A549 treated with GW870086 at 1 μM for 4 hours (cell line): ENCODE measurements at places on chromosomes 7 and 10. TPM values are rescaled to one million over a fixed set of nuclear protein-coding genes. Genes with fewer than 3 reads are reported as not detected.

Gene MRPS33
- 106 to 129 TPM (median 111 TPM) in 5 replicates for total RNA-seq

Gene AMZ1
- 0.02 to 0.05 TPM (median 0.03 TPM) in 3 of 5 replicates, not detected in the others for total RNA-seq

Gene DEPP1
- total RNA-seq = 1.3 to 1.7 TPM (median 1.4 TPM) in 5 replicates

Gene COX19
- 5.3 to 7.5 TPM (median 5.6 TPM) in 5 replicates for total RNA-seq

Gene C1QL3
- not detected in 5 replicates for total RNA-seq

Gene LMOD2
- not detected in 5 replicates for total RNA-seq

Gene OPN1SW
- not detected in 5 replicates for total RNA-seq

Gene ALOX5
- total RNA-seq = 0.17 to 0.56 TPM (median 0.31 TPM) in 5 replicates

Gene STEAP1
- 13.4 to 16.3 TPM (median 15.9 TPM) in 5 replicates for total RNA-seq

Gene PTPN20
- total RNA-seq = 3.7 to 4.7 TPM (median 4.1 TPM) in 5 replicates

Gene HMX3
- total RNA-seq = 0.19 TPM in 1 of 5 replicates, not detected in the others

Gene BPGM
- total RNA-seq = 15.3 to 20.3 TPM (median 17.7 TPM) in 5 replicates

Gene MYL10
- total RNA-seq = not detected in 5 replicates

Gene CCM2
- total RNA-seq = 38.5 to 48.2 TPM (median 46.2 TPM) in 5 replicates

Gene RARRES2
- not detected in 5 replicates for total RNA-seq

Gene CLCN1
- total RNA-seq = 0.03 to 0.08 TPM (median 0.03 TPM) in 3 of 5 replicates, not detected in the others

Gene CARD11
- 1.5 to 2.4 TPM (median 1.9 TPM) in 5 replicates for total RNA-seq

Gene CYP2C19
- 0.05 TPM in 1 of 5 replicates, not detected in the others for total RNA-seq

Gene GAD2
- not detected in 5 replicates for total RNA-seq

Gene C10orf62
- 0.11 TPM in 1 of 5 replicates, not detected in the others for total RNA-seq

Gene PON3
- total RNA-seq = 30.6 to 38.5 TPM (median 36.6 TPM) in 5 replicates

Gene ATG9B
- 0.31 to 1.3 TPM (median 0.58 TPM) in 5 replicates for total RNA-seq

Gene TNKS2
- total RNA-seq = 13.6 to 22.7 TPM (median 20.5 TPM) in 5 replicates

Gene NKX2-3
- total RNA-seq = 0.07 to 0.08 TPM (median 0.08 TPM) in 3 of 5 replicates, not detected in the others

Gene SFRP5
- total RNA-seq = 1.8 to 2.5 TPM (median 2.1 TPM) in 5 replicates

Gene GPR37
- 0.34 to 0.74 TPM (median 0.64 TPM) in 5 replicates for total RNA-seq

Gene CLRN3
- total RNA-seq = not detected in 5 replicates

Gene AFAP1L2
- total RNA-seq = 23.2 to 30.5 TPM (median 28.2 TPM) in 5 replicates

Gene AIFM2
- 29.1 to 38.8 TPM (median 37.1 TPM) in 5 replicates for total RNA-seq

Gene ADAM22
- total RNA-seq = 0.12 to 0.43 TPM (median 0.21 TPM) in 5 replicates

Gene SEMA3D
- total RNA-seq = 0.03 to 0.09 TPM (median 0.08 TPM) in 4 of 5 replicates, not detected in the other

Gene NEUROD6
- not detected in 5 replicates for total RNA-seq

Gene TWIST1
- total RNA-seq = 1.6 to 3.9 TPM (median 3.0 TPM) in 5 replicates

Gene RPEL1
- total RNA-seq = 0.07 to 0.09 TPM in 2 of 5 replicates, not detected in the others

Gene SNCG
- 10.0 to 15.0 TPM (median 13.9 TPM) in 5 replicates for total RNA-seq

Gene GATA3
- 3.2 to 4.3 TPM (median 3.9 TPM) in 5 replicates for total RNA-seq

Gene MOSPD3
- 18.2 to 22.7 TPM (median 20.0 TPM) in 5 replicates for total RNA-seq

Gene TMEM196
- not detected in 5 replicates for total RNA-seq

Gene NPTX2
- 0.10 to 0.27 TPM (median 0.13 TPM) in 5 replicates for total RNA-seq

Gene SH2D4B
- 0.10 to 0.13 TPM in 2 of 5 replicates, not detected in the others for total RNA-seq

Gene NPSR1
- total RNA-seq = not detected in 5 replicates

Gene CDK1
- total RNA-seq = 79.6 to 106 TPM (median 91.8 TPM) in 5 replicates

Gene ARHGAP12
- 20.7 to 27.4 TPM (median 23.8 TPM) in 5 replicates for total RNA-seq

Gene NRCAM
- total RNA-seq = 66.0 to 105 TPM (median 95.4 TPM) in 5 replicates

Gene SLC35G1
- total RNA-seq = 7.1 to 9.7 TPM (median 8.9 TPM) in 5 replicates

Gene ERVW-1
- total RNA-seq = not detected in 5 replicates

Gene FOXP2
- total RNA-seq = not detected in 5 replicates

Gene CDC14C
- total RNA-seq = 0.05 TPM in 1 of 5 replicates, not detected in the others

Gene TMEM26
- 0.06 to 0.31 TPM (median 0.12 TPM) in 4 of 5 replicates, not detected in the other for total RNA-seq

Gene CHST12
- 9.0 to 13.4 TPM (median 12.1 TPM) in 5 replicates for total RNA-seq

Gene ASB4
- 0.14 to 0.37 TPM (median 0.22 TPM) in 5 replicates for total RNA-seq

Gene STOX1
- 0.24 to 0.80 TPM (median 0.65 TPM) in 5 replicates for total RNA-seq
